Stimulated activated CD8-positive, alpha-beta memory T cell treated with anti-CD3 and anti-CD28 coated beads, Interleukin-7, amount 100 ng/mL, for 48 hours (primary cell): ENCODE measurements at places on chromosomes 7 and 10.
A peak's percentile ranks its signal among the peaks of the same experiment; 100 is the strongest.

DNA sequence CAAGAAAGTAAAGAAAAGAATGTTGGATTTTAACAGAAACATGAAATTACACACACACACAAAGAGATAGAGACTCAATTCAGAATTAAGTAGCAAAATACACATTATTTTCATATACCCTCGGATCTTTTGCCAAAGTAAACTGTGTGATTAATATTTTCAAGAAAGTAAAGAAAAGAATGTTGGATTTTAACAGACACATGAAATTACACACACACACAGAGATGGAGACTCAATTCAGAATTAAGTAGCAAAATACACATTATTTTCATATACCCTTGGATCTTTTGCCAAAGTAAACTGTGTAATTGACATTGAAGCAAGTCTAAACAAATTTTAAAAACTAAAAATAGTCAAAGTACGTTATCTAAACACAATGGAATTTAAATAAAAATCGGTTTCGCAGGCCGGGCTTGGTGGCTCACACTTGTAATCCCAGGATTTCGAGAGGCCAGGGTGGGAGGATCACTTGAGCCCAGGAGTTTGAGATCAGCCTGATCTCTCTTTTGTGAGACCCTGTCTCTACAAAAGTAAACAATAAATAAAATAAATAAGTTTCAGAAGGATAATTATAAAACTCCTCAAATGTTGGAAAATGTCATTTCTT lies 337.3 kb upstream of the MAGI2 start:
- DNase-seq = no peak

- no peak for DNase-seq
These were observed 297.2 kb downstream of the C7orf25 start for GRCh38 chr7:42614636-42615035.

GRCh38 chr7:106957766-106958165 lies 86.7 kb upstream of the PRKAR2B start:
- DNase-seq = no peak

- DNase-seq = no peak
These were observed 19.9 kb downstream of the SLC35G1 start for GRCh38 chr10:93913706-93914105.

DNA sequence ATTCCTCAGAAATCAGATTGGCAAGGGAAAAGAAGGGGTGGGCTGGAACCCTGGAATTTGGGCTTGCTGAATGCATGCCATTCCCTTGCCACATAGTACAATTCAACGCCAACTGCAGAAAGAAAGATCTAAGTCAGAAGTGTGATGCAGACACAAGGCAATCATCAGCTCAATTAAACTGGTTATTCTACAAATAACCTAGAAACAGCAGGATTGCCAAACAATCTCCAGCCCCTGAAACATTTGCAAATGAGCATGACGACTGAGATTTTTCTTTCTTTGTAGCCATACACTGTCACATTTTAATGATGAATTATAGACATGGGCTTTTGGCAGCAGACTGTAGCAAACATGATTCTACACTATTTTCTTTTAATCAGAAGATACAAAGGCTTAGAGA lies 16.5 kb upstream of the CREB5 start:
- DNase-seq = no peak

- no peak for DNase-seq
These were observed 68.0 kb downstream of the LANCL2 start for GRCh38 chr7:55432939-55433784.

DNA sequence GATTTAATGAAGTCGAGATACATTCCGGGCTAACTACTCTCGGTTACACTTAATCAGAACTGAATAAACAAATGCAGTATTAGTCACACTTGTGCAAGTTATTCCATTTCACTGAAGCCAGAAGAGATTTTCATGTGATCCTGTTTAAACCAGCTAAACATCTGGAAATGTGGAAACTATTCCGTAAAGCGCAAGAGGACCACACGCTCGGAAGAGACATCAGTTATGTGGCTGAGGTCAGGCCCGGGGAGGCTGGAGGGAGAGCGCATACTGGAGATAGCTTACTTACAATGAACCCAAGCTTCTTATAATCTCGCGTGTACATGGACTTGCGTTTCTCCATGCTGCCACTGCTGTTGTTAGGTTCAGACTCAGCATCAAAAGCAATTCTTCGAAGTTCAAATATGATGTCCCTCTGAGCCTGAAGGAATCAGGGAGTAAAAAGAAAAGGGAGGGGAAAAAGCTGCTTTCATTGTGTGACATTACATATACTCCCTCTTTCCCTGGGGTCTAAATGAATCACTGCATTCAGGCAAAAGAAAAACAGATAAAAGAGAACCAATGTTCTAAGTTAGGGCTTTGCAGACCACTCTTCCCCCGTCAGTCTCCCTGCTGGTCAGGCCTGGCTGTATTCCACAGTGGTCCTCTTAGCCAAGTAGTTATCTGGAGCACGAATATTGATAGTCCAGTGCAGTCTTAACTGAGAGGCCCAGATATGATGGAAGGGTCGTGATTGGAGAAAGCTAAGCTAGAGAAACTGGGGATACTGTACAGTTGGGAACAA lies 237.4 kb downstream of the ELMO1 start:
- no peak for DNase-seq

GRCh38 chr7:11706666-11707605 lies 125.1 kb downstream of the THSD7A start:
- DNase-seq = no peak

DNA sequence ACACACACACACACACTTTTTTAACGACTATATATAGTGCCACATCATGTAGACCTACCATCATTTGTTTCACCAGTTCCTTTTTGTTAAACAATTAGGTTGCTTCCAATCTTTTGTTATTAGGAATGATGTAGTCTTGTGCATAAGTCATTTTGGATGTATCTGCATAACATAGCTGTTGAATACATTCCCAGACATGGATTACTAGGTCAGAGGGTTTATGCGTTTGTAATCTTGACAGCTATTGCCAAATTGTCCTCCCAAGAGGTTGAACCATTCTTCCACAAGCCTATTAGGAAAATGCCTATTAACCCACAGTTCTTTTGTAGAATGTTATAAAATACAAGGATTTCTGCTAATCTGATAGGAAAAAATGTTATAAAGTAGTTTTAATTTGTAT lies 87.3 kb downstream of the PALS2 start:
- no peak for DNase-seq

DNA sequence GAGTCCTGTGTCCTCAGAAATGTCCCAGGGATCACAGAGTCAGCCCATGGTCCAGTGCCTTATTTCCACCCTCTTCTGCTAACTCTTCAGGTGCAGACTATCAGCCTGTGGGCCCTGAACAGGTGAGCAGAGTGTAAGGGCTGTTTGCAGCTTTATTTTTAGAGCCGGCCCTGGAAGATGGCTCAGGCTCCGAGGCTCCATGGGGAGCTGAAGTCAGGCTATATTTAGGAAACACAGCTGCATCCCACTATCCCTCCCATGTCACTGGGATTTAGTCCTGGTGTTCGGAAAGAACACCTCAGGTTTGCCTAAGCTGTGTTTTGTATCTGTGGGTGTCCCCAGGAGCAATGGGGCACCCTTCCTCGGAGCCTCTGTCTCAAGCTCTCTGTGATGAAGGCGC lies 126.9 kb downstream of the RPS24 start:
- DNase-seq = no peak

DNA sequence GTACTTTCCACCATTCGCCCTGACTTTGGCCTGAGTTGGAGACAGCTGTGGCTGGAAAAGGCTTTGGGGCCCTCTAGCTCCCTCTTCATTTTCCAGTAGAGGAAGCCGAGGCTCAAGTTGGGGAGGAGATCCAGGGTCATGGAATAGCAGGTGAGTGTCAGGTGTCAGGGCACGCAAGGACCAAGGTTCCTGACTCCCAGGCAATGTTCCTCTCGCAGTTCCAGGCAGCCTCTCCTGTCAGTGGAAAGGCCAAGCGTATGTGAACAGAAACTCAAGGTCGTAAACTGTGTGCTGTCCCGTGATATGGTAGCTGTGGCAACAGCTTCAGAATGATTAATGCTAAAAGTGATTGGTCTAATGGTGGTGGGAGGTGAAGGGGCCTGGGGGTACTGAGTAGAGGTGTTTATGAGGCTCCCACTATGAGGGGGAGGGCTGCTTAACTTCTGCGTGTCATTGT lies 13.2 kb downstream of the ADAMTS14 start:
- DNase-seq = no peak

GRCh38 chr7:144969787-144970186 lies 133.9 kb upstream of the TPK1 start:
- no peak for DNase-seq

DNA sequence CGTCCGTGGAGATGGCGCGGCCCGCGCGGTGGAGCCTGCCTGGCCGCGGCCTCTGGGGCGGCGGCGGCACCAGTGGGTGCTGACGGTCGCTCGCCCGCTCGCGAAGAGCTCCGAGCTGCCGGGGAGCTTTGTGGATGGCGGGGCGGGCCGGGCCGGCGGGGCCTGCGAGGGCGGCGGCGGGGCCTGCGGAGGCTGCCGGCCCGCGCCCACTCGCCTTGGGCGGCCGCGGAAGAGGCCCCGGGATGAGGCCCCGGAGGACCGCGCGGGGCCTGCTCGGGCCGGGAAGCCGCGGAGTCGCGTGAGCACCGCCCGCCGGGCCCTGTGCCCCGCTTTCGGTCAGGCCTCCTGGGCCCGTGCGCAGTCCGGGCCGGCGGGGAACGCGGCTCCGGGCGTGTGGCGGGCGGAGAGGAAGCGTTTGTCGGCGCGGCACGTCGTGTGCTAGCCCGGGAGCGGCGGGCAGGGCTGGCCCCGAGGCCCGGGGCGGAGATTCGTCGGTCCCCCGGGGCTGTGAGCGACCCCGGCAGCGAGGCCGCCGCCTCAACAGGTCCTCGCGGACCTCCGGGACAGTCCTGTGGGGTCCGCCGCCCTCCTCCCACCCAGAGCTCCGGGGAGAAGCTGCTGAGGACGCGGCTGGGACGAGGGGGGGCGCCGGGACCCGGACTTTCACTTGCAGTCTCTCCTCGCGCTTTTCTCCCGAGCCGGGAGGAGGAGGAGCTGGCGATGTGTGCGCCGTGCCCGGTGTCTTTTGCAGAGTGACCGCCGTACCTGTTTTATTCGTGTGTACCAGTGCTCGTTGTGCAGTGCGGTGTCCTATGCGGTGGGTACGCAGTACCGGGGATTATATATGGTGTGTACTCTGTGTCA lies 578 bp downstream of the ZMYND11 start:
- DNase-seq = peak; percentile 37

- no peak for DNase-seq
These were observed 349.7 kb downstream of the MDFIC start for GRCh38 chr7:115271332-115272235.

- no peak for DNase-seq
These were observed 15.3 kb downstream of the POT1 start for GRCh38 chr7:124914298-124914697.

DNA sequence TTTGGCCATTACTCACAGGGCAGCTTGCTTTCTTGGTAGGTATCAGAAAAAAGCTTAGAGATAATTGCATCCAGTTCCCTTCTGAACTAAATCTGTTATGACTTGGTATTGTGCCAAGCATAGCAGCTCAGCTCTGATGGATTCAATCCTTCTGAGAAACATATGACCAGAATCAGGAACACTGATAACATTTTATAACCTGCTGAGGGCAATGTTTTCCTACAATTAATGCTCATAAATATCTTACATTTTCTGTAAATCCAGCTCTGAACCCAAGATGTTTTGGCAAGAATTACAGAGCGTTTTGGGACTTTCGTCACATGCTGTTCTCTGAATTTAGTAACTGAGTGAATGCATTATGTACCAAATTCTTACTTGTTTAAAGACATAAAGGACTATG lies 167.8 kb downstream of the KIF20B start:
- no peak for DNase-seq

DNA sequence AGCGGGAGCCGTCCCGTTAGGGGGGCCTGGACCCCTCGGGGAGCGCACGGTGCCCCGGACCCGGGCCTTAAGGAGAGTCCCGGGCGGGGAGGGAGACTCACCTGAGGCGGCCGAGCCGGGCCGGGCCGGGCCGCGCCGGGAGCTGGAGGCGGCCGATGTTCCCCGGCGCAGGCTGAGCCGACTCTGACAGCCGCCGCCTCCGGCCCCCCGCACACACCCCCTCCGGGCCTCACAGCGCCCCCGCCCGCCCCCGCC lies at the start of gene ACHE:
TSS of gene ACHE (minus strand) at position 188 of the 255 bp plus-strand sequence. CDS start 1,656 bp downstream, outside the sequence.
- DNase-seq = no peak

DNA sequence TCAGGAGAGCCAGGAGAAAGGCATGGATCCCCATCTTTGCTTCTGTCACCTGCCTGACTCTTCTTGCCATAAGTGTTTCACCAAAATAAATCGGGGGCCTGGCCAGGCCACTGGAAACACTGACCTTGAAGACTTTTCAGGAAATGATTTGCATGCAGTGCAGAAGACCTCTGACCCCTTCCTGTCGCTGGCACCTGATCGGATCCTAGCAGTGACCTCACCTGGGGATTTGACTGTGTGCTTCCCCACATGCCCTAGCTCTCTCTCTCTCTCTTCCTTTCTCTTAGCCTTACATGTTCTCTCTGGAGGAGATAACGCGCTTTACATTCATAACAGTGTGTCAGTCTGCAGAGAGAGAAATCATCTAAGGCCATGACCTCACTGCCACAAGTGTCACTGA lies 243.0 kb downstream of the PRPF18 start:
- no peak for DNase-seq

- DNase-seq = no peak
These were observed 73.2 kb downstream of the TNS3 start for GRCh38 chr7:47508389-47509380.

DNA sequence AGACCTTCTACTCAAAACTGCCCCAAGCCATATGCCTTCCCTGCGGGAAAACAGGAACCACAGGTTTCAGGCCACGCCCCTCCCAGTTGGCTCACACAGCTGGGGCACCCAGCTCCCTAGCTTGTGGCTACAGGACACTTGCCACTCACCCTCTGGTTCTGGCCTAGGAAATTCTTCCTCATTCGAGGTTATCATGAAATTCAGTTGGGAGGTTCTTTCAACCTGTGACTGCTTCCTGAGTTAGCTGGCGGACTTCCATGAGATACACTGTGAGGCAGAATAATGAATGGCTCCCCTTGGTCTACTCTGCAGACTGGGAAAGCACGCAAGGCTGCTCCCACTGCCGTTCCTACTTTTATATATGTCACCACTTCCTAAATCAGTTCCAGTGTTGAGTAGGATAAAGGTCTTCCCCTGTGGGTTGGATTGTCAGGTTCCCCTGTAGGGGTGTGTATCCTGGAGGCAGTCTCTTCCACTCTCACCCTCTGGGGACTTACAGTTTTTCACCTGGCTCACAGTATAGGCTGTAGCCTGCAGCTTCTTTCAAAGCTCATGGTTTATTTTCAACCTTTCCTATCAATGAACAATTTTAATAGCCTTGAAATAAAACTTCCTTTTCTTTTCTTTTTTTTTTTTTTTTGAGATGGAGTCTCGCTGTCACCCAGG lies 37.0 kb downstream of the GPR22 start:
- DNase-seq = no peak
